Body of pancreas (tissue), 4 donors: ENCODE measurements at places on chromosomes 12 and 14. TPM values are rescaled to one million over a fixed set of nuclear protein-coding genes. Genes with fewer than 3 reads are reported as not detected.

The NOXRED1 gene
- 0.52 TPM for total RNA-seq

The SYNJ2BP gene
- 10.5 TPM for total RNA-seq

The IRF9 gene
- 21.5 TPM for total RNA-seq

The LRTM2 gene
- total RNA-seq, result not detected

The GPR135 gene
- total RNA-seq, result 4.2 TPM

The CFAP251 gene
- 3.6 TPM for total RNA-seq

The C12orf54 gene
- not detected for total RNA-seq
